ENCODE measurements at places on chromosomes 7 and 10.

- DNase-seq = no peak
Measured at GRCh38 chr10:3339531-3339950, 167.0 kb upstream of the PITRM1 start.

DNA sequence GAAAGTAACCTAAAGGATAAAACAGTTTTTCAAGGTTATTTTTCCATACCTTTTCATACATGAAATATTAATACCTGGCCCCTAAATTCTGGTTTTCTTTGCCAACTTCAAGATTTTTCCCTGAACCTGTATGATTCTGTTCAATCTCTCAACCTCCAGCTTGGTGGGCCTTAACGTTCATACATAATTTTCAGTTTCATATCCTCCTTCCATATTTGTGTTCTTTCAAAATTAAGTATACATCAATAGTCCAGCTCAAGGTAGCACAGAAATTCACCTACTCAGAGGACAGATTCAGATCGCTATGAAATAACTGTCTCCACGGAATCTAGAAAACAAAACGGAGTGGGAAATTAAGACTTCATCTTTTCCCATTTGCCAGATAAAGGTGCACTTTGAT is 505.8 kb upstream of the GHITM start:
- no peak for DNase-seq

GRCh38 chr7:27953361-27953760 is 213.4 kb downstream of the TAX1BP1 start:
- DNase-seq = no peak

- no peak for DNase-seq
Measured at GRCh38 chr7:94389381-94389780, 5.3 kb upstream of the COL1A2 start.

GRCh38 chr10:28444031-28444430 is 88.9 kb upstream of the WAC start:
- DNase-seq = no peak

DNA sequence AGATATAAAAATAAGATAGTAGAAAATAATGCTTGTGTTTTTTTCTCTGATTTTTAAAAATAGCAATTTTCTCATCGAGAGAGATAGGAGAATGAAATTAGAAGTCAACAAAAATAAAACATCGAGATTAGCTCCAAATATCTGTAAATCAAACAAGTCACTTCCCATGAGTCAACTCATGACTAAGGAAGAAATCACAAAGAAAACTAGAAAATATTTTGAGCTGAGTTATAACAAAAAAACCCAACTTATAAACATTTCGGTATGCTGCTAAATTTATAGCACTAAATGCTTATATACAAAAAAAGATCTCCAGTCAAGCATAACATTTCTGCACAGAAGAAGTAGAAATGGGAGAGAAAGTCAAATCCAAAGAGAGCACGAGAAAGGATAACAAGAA is 140.1 kb downstream of the ITGA8 start:
- DNase-seq = no peak

DNA sequence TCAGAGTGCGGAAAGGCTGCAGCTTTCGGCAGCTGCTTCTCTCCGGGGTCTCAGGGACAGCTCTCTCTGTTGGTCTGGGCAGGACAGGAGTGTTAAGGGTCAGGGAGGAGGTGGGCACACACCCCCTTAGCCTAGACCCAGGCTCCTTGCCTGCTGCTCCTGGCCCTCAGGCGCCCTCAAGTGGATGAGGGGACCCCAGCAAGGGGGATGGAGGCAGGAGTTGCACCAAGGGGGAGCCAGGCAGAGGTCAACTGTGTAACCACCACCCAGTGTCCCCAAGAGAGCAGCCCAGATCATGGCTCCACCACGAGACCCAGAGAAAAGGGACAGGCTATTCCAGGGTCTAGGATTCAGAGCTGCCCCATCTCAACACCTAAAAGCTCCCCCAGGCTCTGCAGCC is 26.9 kb downstream of the SPOCK2 start:
- no peak for DNase-seq

GRCh38 chr7:92639966-92640365 is 49.8 kb upstream of the FAM133B start:
- no peak for DNase-seq

GRCh38 chr7:57404343-57404966 is 45.5 kb upstream of the ZNF716 start:
- no peak for DNase-seq

- DNase-seq = no peak
Measured at GRCh38 chr7:98210513-98211220, 572 bp upstream of the BHLHA15 start.

DNA sequence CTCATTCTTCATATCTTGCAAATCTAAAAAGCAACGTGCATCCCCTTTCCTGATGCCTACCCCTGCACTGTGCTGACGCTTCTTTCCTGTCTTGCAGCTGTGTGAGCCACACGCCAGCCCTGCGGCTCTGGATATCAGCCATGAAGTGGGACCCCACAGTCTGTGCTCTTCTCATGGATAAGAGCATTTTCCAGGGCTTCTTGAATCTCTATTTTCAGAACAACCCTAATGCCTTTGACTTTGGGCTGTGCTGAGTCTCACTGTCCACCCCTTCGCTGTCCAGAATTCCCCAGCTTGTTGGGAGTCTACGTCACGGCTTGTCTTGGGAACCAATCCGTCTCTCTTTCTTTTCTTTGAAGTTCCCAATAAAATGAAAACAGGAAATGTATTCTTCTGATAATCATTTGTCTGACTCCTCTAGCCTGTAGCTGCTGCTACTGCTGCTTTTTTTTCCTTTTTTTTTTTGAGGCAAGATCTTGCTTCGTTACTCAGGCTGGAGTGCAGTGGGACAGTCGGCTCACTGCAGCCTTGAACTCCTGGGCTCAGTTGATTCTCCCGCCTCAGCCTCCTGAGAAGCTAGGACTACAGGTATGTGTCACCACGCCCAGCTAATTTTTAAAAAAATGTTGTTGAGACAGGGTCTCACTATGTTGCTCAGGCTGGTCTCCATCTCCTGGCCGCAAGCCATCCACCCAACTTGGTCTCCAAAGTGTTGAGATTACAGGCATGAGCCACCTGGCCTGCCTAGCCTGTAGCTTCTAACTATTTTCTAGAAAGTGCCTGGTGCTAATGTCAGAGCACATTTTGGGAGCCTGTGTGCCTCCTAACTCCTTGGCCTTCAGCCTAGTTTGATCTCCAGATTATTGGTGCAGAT is 30.3 kb downstream of the GSTO2 start:
- no peak for DNase-seq

DNA sequence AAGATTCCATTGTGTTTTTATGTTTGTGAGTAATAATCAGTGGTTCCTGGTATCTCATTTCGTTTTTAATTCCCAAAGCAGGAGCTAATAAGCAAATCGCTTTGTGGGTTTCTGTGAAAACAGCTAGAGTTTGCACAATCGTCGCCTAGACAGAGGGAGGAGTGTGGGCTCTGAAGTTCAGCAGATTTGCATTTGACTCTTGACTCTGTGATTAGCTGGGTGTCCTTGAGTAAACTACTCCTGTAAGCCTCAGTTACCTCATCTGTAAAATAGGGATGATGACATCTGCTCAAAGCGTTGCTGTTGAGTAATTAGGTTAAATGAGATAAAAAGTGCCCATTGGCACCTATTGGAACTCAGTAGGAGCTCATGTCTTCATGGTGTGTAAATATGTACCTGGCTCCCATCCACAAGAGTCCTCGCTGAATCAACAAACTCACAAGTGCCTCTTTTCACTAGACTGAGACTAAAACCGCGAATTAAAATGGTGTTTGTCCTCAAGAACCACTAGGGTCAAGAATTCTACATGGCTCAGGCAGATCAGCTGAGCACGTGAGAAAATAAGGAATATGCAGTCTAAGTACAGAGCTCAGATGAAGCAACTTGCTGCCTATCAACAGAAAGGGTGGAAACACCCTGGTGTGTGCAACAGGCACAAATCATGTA is 385.8 kb upstream of the C7orf33 start:
- no peak for DNase-seq
